ENCODE measurements at places on chromosomes 6 and 20.

- DNase-seq, result no peak
Measured at GRCh38 chr6:114301596-114302219, 41.1 kb downstream of the HS3ST5 start.

DNA sequence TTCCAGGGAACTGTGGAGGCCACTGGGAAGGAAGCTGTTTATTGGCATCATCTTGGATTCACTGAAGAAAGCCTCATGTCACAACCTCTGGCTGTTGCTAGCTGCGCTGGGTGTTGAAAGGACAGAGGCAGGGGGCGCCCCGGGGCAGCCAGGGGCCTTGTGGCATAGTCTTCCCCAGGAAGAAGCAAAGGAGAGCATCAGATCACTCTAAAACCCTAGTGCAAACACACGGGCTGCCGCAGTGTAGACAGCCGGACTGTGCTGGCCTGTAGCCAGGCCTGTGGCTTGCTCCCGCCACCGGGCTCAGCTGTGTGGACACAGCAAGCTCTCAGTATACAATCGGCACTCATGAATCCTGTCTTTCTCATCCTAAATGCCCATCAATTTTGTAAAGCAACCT lies 23.8 kb upstream of the SMOC2 start:
- no peak for DNase-seq

DNA sequence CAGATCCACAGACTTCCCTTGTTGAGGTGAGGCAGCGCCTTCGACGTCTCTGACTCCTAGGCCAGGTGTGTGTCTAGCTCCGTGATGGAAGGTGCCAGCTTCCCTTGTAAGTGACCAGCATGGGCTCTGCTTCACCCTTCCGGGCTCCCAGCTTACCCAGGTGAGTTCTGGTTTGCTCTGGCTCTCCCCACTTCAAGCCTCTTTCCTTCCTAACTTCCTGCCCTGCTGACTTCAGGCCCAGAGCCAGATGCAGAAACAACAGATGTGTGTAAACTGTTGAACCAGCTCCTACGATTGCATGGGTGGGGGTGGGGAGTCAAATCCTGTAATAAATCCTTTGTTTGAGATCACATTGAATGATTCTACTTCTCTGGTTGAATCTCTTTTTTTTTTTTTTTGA lies 51.6 kb upstream of the BMP6 start:
- DNase-seq, result no peak

DNA sequence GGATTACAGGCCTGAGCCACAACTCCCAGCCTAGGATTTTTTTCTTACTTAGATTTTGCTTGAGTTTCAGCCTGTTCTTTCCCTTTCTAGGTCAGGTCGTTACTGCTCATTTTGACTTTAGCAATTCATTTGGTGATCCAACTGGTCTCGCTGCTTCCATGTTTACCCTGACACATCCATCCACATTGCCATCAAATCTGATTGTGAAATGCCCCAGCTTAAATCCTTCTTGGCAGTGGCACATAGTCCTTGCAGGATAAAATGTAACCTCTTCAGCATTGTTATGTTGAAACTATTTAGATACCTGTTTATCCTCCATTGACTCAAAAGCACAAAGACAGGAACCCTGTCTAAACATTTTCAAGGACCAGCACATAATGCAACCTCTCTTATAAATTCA lies 77.2 kb downstream of the DNAH8 start:
- DNase-seq, result no peak

- no peak for DNase-seq
Measured at GRCh38 chr20:40006168-40006860, 682.7 kb downstream of the MAFB start.

DNA sequence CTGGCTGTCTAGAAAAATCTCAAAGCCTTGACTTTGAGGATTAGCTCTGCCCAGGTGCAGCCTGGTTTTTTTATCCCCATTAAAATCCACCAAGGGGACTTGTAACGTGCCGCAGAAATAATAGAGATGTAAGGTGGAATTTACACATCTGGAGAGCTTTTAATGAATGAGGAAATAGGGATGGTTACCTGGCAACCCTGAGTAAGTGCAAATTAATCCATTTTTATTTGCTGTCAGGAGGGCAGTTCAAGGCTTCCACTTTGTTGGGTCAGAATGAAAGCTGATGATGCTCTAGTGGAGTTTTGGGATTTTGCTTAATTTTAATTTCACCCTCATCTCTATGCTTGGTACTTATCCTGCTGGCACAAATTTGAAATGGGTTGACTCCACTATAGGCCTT lies 163.4 kb upstream of the CEP162 start:
- no peak for DNase-seq

DNA sequence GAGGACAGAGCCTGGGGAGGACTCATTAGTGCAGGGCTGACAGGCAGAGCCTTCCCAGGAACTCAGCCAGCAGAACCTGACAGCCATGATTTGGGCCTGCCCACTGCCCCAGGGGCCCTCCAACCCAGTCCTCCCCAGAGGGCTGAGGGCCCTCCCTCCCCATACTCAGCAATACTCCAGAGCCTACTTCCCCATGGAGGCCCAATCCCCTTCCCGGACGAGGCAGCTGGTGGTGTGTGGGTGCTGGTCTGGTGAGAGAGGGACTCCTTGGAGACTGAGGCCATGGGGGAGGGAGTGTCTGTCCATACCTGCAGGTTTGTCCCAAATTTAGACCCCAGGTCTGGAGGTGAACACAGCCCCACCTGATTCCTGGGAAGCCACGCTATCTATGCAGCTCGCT lies 120.9 kb upstream of the MLN start:
- DNase-seq, result no peak

GRCh38 chr20:58141971-58142842 lies 86.2 kb downstream of the ANKRD60 start:
- DNase-seq, result no peak

DNA sequence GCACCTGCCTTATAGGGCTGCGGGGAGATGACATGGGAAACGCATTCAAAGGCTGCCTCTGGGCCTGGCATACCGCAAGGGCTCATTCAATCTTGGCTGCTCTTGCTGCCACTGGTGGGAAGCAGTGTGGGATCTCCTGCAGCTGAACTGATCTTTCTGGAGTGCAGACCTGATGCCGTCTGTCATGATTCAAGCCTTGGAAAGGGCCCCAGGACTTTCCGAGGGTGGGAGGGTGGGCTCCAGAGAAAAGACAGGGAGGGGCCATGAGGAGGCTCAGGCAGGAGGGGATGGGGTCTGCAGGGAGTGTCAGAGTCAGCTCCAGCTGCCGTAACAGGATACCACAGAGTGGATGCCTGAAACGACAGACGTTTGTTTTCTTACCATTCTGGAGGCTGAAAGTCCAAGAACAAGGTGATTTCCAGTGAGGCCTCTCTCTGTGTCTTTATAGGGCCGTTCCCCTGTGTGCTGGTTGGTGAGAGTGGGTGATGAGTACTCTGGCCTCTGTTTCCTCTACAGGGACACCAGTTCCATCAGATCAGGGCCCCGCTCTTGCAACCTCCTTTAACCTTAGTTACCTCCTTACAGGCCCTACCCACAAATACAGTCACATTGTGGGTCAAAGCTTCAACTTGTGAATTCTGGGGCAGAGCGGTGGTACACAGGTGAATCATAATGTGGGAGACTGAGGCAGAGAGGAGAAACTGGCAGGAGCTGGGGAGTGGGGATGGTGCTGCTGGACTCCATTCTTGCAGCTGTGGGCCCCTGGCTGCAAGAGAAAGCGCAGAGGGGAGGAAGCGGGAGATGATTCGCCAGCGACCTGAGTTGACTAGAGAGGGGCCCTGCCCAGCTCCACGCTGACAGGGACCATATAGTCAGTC lies 148.4 kb downstream of the SYCP2 start:
- no peak for DNase-seq

GRCh38 chr6:20085817-20086216 lies 126.5 kb downstream of the MBOAT1 start:
- no peak for DNase-seq

DNA sequence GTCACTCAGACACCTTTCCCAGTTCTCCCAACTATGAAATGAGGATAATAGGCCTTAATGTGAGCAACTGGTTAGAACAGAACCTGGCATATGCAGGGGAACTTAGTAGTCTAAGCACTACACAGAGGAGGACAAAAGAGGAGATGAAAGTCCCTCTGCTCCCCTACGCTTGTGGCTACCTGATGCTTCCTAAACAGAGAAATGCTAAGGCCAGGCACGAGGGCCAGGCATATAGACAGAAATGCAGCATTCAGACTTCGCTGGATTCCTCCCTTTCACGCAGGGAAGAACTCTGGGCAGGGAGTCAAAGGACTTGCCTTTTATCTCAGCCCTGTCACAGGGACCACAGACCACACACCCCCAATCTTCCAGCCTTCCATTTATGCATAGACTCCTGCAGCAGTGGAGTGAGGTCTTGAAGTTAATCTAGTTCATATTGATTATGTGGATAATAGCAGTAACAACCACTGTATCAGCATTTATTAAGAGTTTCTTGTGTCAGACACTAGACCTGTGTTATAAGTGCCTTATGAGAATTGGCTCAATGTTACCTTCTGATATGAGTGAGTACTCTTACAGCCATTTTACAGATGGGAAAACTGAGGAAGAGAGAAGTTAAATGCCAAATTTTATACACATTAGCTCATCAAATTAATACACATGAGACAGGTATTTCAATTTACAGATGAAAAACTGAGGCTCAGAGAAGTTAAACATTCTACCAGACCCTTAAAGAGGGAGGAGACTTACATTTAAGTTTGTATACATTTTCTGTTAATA lies 27.0 kb upstream of the TRAF3IP2 start:
- DNase-seq, result no peak

DNA sequence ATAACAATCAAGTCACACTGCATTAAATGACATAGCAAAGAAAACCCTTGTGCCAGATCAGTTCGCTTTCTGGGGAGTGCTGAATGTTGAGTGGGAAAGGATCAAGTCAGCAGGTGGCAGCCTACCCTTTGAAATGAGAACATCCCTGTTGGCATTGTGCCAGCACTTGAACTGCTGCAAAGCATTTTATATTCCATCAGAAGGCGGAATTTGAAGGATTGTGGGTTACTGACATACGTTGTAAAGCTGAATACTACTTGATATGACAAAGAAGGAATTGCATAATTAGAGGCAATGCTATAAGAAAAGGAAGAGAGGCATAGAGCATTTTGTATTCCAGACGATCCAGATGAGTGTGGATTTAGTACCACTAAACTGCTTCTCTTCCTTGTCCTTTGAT lies 26.5 kb downstream of the BCKDHB start:
- DNase-seq, result no peak

GRCh38 chr20:31864521-31865400 lies 5.6 kb downstream of the DUSP15 start:
- DNase-seq, result no peak

DNA sequence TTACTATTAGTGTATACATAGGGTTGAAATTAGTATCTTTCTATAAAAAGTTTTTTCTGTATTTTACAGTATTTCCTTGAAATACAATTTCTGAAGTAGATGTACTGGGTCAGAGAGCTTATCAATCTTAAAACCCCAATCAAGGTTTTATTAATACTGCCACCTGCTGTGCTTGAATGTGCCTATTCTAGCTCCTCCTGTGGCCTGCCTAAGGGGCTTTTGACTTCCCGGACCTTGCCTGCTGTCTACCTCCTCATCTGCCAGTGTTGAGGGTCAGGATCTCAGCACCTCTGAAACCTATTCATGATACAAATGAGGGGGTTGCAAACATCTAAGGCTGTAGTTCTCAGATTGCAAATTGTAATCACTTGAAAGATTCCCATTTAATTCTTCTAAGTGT lies 9.2 kb downstream of the PACRG start:
- DNase-seq, result no peak

DNA sequence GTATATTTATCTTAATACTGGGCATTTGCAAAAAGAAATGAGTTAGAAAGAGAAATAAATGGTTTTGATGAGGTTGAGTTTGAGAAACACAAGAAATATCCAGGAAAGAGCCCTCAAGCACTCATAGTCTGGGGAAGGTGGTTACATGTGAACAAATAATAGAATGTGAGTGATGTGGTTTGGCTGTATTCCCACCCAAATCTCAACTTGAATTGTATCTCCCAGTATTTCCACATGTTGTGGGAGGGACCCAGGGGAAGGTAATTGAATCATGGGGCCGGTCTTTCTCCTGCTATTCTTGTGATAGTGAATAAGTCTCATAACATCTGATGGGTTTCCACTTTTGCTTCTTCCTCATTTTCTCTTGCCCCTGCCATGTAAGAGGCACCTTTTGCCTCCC lies 334.1 kb downstream of the COL12A1 start:
- no peak for DNase-seq

- DNase-seq, result no peak
Measured at GRCh38 chr6:163782436-163783003, 368.0 kb downstream of the QKI start.

DNA sequence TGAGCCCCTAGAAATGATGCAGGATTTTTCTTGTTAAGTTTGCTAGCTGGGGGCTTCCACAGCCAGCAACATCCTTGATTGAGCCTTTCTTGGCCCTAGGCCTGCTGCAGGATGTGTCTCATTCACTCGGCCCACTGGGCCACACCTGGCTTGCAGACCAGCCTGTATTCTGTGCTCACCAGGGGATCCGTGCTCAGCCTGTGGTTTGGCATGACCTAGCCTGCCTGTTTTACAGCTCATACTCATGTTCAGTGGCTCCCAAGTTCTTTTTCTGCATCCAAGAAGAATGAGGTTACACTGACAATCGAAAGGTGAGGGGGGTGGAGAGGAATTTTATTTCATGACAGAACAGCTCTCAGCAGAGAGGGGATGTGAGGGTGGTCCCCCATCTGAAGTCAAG lies 263.4 kb downstream of the RIMS1 start:
- no peak for DNase-seq

DNA sequence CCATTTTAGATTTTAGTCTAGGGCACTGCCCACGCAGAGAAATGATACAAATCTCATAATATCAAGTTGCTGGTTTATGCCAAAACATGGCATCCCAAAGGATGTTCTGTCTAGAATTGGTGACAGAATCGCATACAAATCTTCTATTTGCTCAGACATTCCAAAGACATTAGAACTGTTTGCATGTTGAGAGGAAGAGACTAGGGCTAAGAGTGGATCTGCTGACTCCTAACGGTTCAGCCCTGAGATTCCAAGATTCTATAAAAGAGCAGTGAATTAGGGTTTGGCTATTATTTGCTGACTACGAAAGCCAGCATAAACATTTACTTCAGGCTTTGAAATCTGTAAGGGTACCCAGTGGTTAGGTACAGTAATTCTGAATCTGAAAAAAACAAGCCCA lies 3.6 kb downstream of the EPB41L2 start:
- no peak for DNase-seq

DNA sequence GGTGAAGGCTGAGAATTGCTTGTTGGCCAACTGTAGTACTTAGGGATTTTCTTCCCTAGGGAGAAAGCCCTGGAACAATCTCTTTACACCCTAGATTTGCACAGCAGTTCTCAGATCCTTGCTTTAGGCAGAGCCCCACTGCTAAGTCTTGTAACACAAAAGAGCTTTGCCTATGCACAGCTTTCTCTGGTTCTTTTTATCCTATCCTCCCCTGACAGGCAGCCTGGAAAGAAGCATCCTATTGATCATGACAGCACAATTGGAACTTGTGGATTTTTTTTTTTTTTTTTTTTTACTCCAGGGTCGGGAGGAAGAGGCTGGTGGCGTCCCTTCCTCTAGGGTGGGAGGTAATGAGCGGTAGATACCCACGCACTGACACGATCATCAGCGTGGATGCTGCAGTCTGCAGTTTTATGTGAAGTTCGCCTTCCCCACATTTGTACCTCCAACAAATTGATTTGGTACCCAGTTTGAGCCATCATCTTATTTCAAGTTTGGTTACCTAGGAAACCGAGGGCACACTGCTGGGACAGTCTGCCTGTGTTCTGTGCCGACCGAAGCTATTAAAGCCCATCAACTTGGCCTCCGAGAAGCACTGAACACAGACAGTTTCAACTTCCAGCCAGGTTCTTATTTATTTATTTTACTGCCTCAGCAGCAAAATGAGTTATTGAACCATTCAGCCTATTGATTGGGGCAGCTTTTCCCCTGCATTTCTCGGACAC lies 110.1 kb downstream of the NRN1 start:
- no peak for DNase-seq

GRCh38 chr6:155444952-155445903 lies 10.4 kb downstream of the NOX3 start:
- no peak for DNase-seq

Data from stimulated activated CD4-positive, alpha-beta T cell treated with anti-CD3 and anti-CD28 coated beads, Interleukin-12 subunit alpha, Interleukin-12 subunit beta, amount 100 ng/mL, for 24 hours (primary cell).